ENCODE measurements at places on chromosomes 13 and 19. TPM values are rescaled to one million over a fixed set of nuclear protein-coding genes. Genes with fewer than 3 reads are reported as not detected.

Gene SPRED3
- 2.5 TPM for total RNA-seq

Gene KIR3DL2
- not detected for total RNA-seq

Gene CPT1C
- 58.5 TPM for total RNA-seq

Gene SOX1
- 15.7 TPM for total RNA-seq

Gene CYP2B6
- not detected for total RNA-seq

Gene ZNF444
- 13.5 TPM for total RNA-seq

Gene PRR22
- 0.94 TPM for total RNA-seq

Gene CRTC1
- total RNA-seq = 17.2 TPM

Gene GRK1
- total RNA-seq = 1.3 TPM

Gene ERICH4
- not detected for total RNA-seq

Gene GJB6
- 1.3 TPM for total RNA-seq

Gene ZNF99
- 1.6 TPM for total RNA-seq

Gene RNF225
- total RNA-seq = not detected

Gene GNG8
- total RNA-seq = not detected

Gene MZT1
- total RNA-seq = 17.5 TPM

Gene ZNF430
- total RNA-seq = 36.9 TPM
